ENCODE measurements at places on chromosomes 3 and 15. TPM values are rescaled to one million over a fixed set of nuclear protein-coding genes. Genes with fewer than 3 reads are reported as not detected.

CPLX3 gene
- not detected for total RNA-seq

BOC gene
- total RNA-seq: 45.1 TPM

WDR72 gene
- 0.16 TPM for total RNA-seq

DNA sequence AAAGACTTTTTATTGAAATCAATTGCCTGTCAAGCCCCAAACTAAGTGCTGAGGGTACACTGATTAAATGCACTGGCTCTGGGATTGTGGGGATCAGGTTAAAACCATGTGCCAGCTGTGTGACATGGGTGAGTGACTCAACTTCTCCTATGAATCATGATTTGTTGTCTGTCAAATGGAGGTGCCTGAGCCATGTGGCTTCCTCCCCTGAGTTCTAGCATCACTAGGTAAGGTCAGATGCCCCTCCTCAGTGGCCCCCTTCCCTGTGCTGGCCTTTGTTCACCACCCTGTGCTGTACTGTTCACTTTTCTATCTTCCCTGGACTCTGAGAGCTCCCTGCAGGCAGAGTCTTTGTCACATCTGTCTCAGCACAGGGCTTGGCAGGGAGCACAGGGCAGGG lies 43.6 kb upstream of the ATP2B2 start:
- H3K27me3 ChIP-seq: peaks cover 2% of the 10 kb centered on the region
- no peak overlapping the region for H3K27ac ChIP-seq
- no peak for DNase-seq
- H3K4me1 ChIP-seq: no peaks in the 10 kb centered on the region

GRCh38 chr3:126036056-126036549 lies 47.8 kb downstream of the SLC41A3 start:
- no peaks in the 10 kb centered on the region for H3K27me3 ChIP-seq
- DNase-seq: no peak
- H3K36me3 ChIP-seq: peaks cover 3% of the 10 kb centered on the region
- H3K4me1 ChIP-seq: no peaks in the 10 kb centered on the region

GRCh38 chr3:34844323-34844620 lies 795.1 kb upstream of the ARPP21 start:
- no peaks in the 10 kb centered on the region for H3K4me1 ChIP-seq
- no peaks in the 10 kb centered on the region for H3K27me3 ChIP-seq
- no peak overlapping the region for H3K27ac ChIP-seq
- no peak for DNase-seq
- H3K4me3 ChIP-seq: no peak overlapping the region

All from aorta (tissue), 5 donors.